Right hindlimb (tissue), 1 donor: ENCODE measurements at places on chromosomes 2 and 18.

- no peak for DNase-seq
These were observed 25.4 kb downstream of the POLE4 start for GRCh38 chr2:74983631-74984392.

DNA sequence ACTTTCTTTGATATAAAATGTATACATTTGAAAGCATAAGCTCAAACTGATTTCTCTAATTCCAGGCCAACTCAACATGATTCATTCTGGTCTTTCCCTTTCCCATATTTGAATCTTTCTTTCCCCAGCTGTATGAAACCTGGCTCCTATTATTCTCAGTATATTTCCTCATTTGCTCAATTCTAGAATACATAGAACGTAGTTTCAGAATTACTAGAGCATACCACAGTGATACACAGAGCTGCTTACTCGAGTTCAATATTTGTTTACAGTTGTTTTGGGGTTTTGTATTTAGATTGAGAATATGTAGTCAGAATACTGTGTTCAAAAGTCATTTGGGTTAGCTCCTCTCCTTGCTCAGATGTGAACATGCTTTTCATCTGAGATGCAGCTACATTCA, 43.0 kb downstream of the TNFRSF11A start:
- no peak for DNase-seq

GRCh38 chr2:28702415-28702861, 49.2 kb upstream of the PPP1CB start:
- DNase-seq: no peak

- no peak for DNase-seq
These were observed 233.7 kb downstream of the DSEL start for GRCh38 chr18:67282796-67283195.

GRCh38 chr2:131588152-131588873, 60.6 kb downstream of the CCDC74A start:
- no peak for DNase-seq

DNA sequence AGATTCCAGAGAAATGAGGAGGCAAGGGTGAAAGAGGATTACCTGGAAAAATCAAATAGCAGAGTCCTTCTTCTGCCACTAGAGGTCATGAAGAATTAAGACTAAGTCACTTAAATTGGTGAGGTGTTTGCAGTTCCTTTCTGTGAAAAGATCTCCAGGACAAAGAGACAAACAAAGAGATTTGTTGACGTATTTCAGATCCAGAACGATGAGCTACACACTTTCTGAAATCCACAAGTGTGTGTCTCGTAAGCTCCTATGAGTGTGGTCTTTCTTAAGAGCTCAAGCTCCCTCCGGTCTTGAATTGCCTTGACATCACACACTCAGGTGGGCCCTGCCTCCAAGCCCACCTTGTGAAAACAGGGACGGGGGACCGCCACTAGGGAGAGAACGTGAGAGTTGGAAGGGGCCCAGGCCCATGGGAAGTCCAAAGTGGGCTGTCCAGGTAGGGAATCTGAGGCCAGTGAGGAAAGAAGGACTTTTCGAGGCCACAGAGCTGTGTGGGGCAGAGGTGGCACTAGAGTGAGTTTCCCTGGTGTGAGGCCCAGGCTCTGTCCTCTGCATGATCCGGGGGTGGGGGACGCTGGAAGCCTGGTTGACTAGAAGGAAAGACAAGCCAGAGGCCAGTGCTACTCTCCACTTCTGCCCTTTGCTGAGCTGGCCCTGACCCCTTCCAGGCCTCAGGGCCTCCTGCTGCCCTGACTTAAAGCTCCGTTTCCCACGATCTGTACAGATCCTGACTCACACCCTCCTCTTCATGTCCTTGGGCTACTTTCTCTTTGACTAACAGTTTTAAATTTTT, 168.1 kb upstream of the NCK2 start:
- DNase-seq: peak; percentile 30

- no peak for DNase-seq
These were observed 1.1 kb downstream of the UGT1A1 start for GRCh38 chr2:233761040-233761769.

DNA sequence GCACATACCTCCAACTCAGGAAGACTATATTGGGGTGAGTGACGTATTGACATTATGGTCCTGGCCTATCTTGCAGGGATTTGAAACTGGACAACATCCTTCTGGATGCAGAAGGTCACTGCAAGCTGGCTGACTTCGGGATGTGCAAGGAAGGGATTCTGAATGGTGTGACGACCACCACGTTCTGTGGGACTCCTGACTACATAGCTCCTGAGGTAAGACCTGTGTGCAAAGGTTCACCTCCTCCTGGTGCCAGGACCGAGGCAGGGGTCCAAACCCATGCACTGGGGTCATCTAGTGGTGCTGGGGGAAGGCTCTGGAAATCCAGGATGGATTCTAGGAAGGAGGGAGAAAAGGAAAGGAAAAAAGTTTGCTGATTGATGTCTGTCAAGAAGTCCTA, 152.2 kb upstream of the EPAS1 start:
- DNase-seq: no peak

- no peak for DNase-seq
These were observed 48.2 kb downstream of the ADI1 start for GRCh38 chr2:3470856-3471737.

GRCh38 chr2:5215989-5216607, 476.1 kb upstream of the SOX11 start:
- DNase-seq: no peak

DNA sequence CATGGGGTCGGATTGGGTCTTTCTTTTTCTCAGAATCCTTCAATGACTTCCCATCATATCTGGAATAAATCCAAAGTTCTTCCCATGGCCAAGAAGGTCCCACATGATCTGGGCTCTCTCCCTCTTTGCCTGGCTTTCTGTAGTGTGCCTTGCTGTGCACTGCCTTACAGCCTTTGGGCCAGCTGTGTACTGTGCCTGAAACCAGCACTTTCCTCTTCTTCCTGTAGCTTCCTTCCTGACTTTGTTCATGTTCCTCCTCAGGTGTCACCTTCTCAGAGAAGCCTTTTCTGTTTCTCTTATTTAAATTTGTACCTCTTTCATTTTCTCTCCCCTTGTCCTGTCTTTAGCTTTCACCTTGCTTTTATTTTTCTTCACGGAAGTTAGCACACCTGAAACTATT, 4.3 kb upstream of the CDCA7 start:
- no peak for DNase-seq

GRCh38 chr2:49029406-49029805, 124.9 kb downstream of the FSHR start:
- DNase-seq: no peak
